Stimulated activated CD8-positive, alpha-beta memory T cell treated with anti-CD3 and anti-CD28 coated beads, Interleukin-4, amount 100 ng/mL, for 4 hours (primary cell): ENCODE measurements at places on chromosomes 6 and 20.

GRCh38 chr6:152846825-152847224 is 96.2 kb downstream of the VIP start:
- no peak for DNase-seq

DNA sequence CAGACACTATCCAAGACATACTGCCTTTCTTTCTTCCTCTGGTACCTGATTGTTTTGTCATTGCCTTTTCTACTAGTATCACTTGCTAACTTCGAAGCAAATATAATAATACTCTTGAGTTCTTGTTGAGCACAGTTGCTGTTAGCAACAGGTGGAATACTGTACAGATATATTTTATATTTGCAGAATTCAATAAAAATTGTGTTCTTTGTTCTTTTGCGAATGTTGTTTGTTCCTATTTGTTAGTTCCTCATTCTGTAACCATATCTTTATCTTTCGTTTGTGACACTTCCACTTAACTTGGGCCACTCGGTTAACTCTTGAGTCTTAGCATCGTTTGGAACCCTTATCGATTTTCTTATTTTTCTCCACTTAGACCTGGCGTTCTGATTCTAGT is 868 bp downstream of the CYB5R4 start:
- no peak for DNase-seq

DNA sequence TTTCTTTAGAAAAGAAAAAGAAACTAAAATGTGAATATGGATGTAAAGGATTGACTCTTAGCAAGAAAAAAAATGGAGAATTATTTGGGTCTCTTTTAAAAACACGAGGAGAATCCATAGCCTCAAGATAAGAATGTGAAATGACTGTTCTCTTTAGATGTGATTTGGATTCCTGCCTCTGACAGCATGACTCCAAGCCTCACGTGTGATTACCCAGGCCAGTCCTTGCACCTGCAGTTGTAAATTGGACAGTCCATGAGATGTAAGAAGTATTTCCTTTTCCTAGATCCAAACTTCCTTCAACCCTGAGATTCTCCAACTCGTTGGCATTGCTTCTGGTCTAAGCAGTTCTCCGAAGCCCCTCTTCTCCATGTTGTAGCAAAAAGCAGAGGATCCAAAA is 31.9 kb downstream of the SLC2A12 start:
- DNase-seq, result no peak

GRCh38 chr6:163964789-163965188 is 550.3 kb downstream of the QKI start:
- no peak for DNase-seq

DNA sequence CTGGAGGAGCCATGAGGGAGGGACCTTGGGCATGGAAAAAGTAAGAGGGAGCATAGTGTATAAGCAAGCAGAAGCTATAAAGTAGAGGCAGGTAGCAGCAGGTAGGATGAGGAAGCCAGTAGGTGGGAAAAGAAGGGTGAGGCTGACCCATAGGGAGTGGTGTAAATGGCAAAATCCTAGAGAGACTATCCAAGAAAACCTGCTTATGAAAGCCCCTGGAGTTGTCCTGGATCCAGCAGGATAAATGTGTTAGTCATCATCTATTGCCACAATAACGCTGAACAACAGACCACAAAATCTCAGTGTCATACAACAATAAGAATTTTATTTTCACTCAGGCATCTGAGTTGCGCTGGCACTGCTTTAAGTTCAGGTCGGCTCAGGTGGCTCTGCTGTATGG is 30.2 kb downstream of the CHD6 start:
- no peak for DNase-seq

GRCh38 chr6:49284180-49284579 is 178.9 kb downstream of the MMUT start:
- no peak for DNase-seq

GRCh38 chr20:4181956-4182945 is 166.9 kb upstream of the RNF24 start:
- no peak for DNase-seq

- no peak for DNase-seq
Measured at GRCh38 chr20:18971574-18971973, 158.0 kb downstream of the SCP2D1 start.

- DNase-seq, result no peak
Measured at GRCh38 chr6:158285656-158286021, 26.6 kb upstream of the TULP4 start.

- no peak for DNase-seq
Measured at GRCh38 chr20:2403291-2404052, 22.8 kb downstream of the TGM6 start.

- DNase-seq, result peak; percentile 9
Measured at GRCh38 chr20:62066339-62066982, 780 bp upstream of the TAF4 start.

DNA sequence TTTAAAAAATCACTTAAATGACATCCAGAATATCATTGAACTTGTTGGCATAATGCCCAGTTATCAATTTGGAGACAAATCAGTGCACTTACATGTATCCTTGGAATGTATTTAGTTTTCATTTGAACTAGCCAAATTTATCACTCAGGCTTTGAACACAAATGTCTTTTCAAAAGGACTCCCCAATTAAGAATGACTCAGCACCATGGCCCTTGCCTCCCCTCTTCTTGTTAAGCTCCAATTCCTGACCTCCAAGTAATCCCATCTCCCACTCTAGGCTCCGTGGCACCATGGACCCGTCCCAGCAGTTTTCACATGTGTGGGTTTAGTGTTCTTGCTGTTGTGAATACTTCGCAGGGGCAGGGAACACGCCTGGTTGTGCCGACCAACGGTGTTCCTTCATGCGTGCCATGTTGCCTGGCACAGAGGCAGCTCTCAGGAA is 2.7 kb downstream of the AKAP12 start:
- DNase-seq, result no peak

DNA sequence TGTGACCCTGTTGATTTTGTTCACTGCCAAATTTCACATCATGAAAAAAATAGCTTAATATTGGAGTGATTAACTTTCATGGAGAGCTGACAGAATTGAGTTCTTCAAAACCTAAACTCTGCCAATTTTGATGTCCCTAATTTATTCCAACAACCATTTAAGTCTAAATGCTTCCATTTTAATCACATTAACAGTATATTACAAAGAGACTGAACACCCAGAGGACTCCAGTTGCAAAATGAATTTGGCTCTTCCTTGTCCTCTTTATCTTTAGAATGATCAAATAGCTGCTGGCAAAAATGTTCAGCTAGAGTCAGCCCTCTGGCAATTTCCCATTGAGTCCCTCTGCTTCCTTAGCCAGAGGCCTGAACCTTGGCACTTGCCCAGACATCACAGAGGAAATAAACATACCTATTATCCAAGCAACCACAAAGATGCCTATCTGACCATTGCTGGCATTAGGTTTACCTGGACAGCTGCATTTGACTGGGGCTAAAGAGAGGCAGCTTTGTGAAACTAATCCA is 299.0 kb upstream of the STXBP5 start:
- DNase-seq, result no peak

DNA sequence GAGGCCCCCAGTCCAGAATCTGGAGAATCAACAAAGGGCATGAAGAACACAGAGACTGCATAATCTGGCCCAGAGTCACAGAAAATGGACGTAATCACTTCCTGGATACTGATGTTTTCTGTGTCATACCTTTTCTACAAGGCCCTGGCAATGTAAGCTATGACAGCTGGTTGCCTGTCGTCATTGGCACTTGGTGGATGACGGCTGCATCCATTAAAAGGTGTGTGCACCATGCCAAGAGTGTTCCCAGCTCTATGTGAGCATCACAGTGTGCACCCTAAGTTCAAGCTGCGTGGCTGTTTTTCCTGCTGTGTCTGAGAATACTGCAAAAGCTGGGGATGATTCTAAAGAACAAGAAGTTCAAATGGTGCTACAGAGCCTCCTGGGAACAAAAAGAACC is 275.2 kb upstream of the CNR1 start:
- DNase-seq, result no peak

DNA sequence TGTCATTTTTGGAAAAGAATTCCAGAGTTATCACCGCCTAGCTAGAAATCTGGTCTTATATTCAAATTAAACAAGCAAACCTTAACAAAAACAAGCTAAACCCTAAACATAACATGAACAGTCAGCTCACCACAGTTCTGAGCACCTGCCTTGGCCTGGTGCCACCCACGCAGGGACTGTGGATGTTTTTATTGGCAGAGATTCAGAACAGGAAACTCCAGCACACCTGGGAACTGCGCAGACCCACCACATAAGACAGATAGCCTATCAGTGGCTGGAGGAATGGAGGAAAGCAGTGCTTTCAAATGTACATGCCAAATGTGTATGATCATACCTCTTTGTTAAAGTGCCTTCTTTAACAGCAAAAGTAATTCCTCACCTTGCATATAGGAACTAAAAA is 8.9 kb downstream of the SLC16A10 start:
- no peak for DNase-seq

DNA sequence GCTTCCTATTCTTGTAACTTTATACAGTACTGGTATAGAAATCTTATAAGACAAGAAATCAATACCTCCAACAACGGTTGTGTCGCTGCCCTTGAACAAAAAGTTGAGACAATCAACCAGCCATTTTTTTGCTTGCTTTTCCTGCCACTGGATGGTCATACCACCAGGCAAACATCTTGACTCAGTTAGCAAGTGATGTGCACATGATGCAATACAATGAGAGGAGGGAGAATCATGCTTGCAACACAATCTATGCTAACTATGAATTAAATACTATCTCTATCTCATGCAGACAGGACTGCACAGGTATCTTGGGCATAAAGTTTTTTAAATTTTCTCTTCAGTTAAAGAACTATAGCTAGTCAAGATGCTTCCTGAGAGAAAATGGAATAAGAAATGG is 877.7 kb upstream of the CITED2 start:
- no peak for DNase-seq

DNA sequence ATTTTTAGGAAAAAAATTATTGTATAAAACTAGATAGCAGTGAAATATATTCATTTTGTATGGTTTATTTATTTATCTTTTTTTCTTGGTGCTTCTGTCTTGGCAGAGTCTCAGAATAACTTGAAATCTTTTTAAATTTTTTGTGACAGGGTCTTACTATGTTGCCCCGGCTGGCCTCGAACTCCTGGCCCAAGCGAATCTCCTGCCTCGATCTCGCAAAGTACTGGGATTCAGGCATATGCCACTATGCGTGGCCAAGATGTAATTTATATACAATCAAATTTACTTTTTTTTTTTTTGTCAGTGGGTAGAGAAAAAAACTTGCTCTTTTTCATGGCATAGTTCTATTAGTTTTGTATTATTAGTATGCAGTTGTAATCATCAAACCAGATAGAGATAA is 13.7 kb downstream of the CBFA2T2 start:
- DNase-seq, result no peak

- no peak for DNase-seq
Measured at GRCh38 chr20:44400671-44400969, 45.1 kb downstream of the HNF4A start.

GRCh38 chr20:47019121-47019824 is 124.6 kb downstream of the EYA2 start:
- no peak for DNase-seq

DNA sequence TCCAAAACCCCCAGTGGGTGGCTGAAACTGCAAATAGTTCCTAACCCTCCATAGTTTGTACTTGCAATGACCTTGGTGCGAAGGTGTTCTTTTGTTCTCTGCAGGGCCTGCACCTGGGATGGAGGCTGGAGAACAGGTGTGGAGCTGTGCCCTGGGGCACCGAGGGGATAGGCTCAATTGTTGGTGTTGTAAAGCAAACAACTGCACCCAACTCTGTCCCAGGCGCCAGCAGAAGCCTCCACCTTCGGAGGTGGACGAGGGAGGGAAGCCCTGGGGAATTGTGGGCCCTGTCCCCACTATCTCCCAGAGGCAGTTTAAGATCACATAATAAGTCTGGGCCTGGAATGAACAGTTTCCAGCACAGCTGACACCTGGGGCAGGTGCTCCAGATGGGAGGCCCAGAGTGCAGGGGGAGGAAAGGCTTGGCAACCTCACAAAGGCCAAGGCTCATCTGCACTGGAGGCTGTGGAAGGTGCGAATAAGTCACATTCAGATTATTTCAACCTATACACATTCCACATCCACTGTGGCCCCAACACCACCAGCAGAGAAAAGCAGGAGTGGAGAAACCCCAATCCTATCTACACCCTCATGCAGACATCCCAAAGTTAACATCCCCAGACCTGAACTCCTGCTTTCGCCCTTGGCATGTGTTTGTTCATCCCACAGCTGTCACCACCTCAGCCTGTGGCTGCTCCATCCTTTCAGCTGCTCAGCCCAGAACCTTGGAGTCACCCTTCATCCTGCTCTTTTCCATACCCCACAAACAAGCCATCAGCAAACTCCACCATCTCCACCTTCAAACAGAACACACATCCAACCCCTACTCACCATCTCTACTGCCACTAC is 12.3 kb upstream of the CBFA2T2 start:
- DNase-seq, result no peak

GRCh38 chr6:39166912-39167290 is 51.9 kb upstream of the SAYSD1 start:
- DNase-seq, result no peak

DNA sequence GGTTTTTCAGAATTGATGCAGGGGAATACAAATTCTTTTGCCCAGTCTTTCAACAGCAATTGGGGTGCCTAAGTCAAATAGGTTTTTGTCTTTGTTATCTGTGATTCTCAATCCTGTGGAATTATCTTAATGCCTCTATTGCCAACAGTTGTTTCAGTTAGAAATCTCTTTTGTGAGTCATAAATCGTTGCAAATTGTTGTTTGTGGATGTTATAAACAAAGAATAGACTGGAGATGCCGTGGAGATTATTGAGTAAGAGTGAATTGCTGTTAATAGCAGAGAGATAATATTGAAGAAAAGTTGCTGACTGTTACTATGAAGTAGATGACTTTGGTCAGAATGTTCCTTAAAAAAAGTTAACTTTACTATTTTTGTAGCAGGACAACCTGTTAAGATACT is 63.7 kb upstream of the POPDC3 start:
- no peak for DNase-seq

- DNase-seq, result no peak
Measured at GRCh38 chr20:15069355-15069754, 731.9 kb upstream of the FLRT3 start.

DNA sequence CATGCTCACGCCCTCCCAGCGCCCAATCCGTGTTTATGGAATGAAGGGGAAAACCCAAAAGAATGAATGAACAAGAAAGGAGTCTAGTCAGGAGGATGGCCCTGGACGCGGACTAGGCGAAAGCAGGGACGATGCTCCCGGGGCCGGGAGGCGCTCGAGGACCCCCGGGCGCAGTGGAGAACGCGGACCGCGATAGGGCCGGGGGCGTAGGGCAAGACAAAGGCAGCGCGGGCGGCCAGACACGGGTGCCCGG is 758 bp downstream of the GCLC start:
- DNase-seq, result no peak

- no peak for DNase-seq
Measured at GRCh38 chr6:127737768-127738167, 160.8 kb downstream of the C6orf58 start.

- DNase-seq, result no peak
Measured at GRCh38 chr6:11007715-11008608, 36.1 kb downstream of the ELOVL2 start.

DNA sequence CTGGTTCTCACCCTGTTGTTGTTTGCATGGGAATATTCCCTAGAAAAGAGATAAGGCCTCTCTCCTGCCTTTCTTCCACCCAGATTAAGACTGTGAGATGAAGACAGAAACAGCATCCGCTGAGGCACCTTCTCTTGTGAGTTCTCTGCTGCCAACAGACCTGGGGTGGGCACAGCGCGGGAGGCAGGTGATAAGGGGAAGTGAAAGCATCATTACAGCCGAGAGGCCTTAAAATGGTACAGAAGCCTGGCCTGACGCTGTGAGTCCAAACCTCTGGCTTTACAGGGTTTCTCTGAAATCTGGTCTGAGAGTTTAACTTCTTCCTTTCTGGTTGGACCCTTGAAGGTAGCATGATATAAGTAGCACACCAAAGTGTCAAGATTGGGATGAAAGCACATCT is 21.0 kb upstream of the IYD start:
- DNase-seq, result no peak
